ENCODE measurements at places on chromosomes 1 and 21.

DNA sequence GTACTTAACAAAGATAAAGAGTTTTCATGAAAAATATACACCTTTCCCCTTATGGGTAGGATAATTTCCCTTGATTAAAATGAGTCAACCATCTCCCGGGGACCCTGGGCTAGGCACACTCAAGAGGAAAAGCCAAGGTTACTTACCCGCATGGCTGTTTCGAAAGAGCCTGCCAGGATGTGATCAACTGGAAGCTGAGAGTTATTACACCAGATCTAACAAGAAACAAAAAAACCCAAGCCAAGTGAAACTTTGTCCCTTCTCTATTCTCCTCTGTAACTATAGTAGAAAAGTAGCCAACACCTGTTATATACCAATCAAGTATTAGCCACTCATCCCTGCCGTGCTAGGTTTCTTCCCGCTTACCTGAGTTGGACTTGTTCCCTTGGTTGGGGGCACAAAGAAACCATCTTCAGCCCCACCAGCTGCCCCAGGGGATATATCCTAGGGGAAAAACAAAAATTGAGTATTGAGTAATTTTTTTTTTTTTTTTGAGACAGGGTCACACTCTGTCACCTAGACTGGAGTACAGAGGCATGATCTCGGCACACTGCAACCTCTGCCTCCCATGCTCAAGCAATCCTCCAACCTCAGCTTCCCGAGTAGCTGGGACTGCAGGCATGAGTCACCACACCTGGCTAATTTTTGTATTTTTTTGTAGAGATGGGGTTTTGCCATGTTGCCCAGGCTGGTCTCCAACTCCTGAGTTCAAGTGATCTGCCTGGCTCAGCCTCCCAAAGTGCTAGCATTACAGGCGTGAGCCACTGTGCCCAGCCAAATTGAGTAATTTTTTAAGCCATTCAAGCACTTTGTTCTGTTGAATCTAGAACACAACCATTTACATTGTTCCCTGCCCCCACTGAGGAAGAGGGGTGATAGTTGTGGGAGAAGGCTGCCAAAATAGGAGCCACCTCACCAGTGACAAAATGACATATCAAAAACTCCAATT, 8.4 kb upstream of the PEX19 start:
- DNase-seq: no peak

- DNase-seq: peak; percentile 39
Measured at GRCh38 chr1:150268340-150268704, 494 bp downstream of the APH1A start.

- no peak for DNase-seq
Measured at GRCh38 chr1:94160811-94161210, 39.9 kb upstream of the ABCA4 start.

GRCh38 chr1:82759035-82759434, 958.3 kb downstream of the ADGRL2 start:
- DNase-seq: no peak

- DNase-seq: no peak
Measured at GRCh38 chr1:91190996-91191395, 169.2 kb upstream of the ZNF644 start.

GRCh38 chr1:1684031-1684681, 8.4 kb downstream of the SLC35E2B start:
- DNase-seq: peak; percentile 1

GRCh38 chr1:164561007-164561406, 2.0 kb downstream of the PBX1 start:
- no peak for DNase-seq

DNA sequence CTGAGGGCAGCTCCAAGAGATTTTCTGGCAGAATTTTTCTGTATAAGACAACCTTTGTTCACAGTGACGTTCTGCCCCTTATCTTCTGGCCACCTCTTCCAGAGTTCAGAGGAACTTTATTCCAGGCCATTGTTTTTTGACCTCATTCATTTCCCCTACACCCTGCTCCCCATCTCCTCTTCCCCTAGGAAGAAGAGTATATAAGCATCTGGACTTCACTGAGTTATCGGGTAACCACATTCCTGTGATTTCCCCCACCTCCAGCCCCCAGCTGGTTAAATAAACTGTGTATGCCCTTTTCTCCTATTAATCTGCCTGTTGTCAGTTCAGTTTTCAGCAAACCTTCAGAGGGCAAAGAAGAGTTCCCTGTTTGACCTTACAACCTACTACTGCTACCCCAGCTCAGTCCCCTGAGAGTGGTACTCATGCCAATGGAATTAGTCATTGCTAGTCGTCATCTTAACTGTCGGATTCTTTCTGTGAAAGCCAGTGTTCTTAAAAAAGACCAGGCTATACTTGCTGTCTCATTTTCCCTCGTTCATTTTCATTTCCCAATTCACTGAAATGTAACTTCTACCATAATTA, 14.3 kb upstream of the ALG14 start:
- no peak for DNase-seq

DNA sequence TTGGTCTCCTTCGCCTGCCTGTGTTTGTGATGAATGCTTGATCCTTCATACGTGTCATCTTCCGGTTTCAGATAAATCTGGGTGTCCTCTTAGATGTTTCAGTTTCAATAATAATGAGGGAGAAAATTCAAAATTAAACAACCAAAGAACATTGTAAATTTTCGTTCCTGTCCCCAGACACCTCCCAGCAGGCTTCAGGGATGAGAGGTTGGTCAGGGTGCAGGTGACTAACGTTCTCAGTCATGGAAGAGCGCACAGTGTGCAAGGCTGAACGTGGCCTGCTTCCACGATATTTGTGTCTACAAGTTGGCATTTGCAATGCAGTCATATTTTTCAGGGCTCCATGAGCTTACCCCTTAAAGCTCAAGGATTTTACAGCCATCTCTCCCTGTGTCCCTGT, 147.1 kb upstream of the ARHGEF16 start:
- no peak for DNase-seq

GRCh38 chr1:24155011-24155782, 12.3 kb upstream of the IL22RA1 start:
- DNase-seq: no peak

DNA sequence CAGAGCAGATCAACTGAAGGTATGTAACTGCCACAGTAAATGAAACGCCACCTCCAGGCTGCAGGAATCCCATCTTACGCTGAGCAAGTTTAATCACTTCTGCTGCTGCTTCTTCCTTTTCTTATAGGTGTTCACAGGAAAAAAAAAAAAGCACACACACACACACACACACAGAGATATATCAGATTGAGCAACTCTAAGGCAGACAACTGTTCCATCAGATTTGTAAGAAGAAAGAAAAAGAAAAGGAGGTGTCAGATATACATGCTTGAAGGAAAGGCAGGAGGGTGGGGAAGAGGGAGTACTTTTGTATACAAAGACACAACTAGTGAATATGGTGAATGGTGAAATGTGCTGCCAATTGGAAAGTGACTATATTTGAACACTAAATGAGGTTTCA, 28.6 kb downstream of the DSTYK start:
- no peak for DNase-seq

GRCh38 chr1:209641832-209642172, 10.4 kb downstream of the LAMB3 start:
- no peak for DNase-seq

DNA sequence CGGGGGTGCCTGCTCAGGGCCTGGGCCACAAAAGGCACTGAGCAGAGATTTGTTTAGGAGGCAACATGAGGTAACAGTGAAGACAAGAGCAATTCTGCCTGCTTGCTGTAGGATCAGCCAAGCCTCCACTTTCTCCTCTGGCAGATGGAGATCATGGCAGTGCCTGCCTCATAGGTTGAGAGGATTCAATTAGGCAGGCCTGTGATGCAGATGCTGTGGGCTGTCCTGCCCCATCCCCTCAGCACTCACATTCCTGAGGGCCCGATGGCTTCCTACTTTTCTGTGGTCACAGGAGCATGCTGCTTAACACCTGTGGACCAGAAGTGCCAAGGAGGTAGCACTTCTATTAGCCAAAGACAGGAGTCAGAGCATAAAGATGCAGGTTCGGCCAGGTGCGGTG, 1.2 kb upstream of the UBL4B start:
- no peak for DNase-seq

DNA sequence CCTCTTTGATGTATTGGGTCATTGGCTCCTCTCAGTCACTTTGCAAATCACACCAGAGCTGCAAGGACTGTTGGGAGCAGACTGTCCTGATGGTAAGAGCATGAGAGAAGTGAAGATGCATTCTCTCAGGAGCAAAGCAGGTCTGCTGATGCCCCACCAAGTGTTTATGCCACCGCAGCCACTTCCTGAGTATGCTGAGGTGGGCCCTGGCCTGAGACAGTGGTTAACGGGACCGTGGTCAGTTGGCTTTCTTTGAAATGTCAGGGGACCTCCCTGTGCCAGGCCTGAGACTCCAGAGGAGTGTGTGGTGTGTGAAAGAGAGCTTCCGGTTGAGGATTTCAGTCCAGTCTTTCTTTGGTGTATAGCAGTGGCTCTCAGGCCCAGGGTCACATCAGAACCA, 79.4 kb downstream of the SPATA46 start:
- no peak for DNase-seq

DNA sequence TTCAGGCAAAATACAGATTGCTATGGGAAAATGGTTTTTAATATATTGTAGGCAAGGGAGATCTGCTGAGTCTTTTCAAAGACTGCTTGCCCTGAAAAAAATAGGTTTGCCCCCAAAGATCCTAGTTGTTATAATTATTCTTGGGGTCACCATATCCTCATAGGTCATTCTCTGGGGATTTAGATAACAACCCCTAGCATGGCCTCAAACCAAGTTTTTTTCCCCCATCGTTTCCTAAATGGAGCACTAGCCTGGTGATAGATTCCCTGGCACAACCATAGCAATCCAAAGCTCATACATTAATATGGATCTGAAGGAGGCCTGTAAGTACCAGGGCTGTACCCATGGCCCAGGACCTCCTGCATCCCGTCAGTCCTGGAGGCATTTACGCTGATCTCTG, 315.2 kb downstream of the BACH1 start:
- DNase-seq: no peak

GRCh38 chr1:204171751-204172178, 5.6 kb upstream of the REN start:
- no peak for DNase-seq

- DNase-seq: no peak
Measured at GRCh38 chr1:201737352-201738060, 91.5 kb upstream of the IPO9 start.

DNA sequence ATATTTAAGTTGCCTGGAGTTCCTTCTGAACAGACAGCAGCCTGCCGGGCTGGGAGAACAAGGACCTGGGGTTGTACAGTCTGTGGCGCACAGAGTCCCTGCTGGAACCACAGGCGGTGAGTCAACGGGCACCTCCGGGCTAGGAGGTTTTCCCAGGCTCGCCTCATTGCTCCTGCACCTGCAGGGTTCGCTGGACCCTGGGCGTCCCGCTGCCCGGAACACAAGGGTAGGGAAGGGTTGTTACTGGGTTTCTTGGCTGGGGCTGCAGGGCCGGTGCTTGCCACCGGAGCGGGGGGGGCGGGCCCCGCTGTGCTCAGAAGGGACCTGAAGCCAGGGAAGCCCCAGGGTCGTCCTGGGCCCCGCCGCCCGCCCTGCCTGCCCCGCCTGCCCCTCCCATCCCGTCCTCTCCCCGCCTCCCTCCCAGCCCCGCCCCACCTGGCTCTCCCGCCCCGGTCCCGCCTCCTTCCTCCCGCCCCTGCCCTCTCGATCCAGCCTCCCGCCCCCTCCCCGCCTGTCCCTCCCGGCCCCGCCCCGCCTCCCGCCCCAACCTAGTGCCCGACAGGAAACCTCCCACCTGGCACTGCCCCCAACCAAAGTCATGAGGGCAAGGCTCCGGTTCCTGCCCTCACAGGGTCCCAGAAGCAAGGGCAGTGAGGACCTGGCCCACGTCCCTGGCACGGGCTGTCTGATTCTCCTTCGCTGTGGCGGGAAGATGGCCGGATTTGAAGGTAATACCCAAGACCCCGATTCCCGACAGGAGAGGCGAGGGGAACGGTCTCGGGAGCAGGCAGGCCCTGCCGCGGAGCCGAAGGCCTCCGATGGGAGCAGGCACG, 6.8 kb downstream of the JMJD4 start:
- peak; percentile 79 for DNase-seq

- no peak for DNase-seq
Measured at GRCh38 chr1:164667001-164667400, 108.0 kb downstream of the PBX1 start.

GRCh38 chr1:160420881-160421842, 20.8 kb downstream of the VANGL2 start:
- no peak for DNase-seq

DNA sequence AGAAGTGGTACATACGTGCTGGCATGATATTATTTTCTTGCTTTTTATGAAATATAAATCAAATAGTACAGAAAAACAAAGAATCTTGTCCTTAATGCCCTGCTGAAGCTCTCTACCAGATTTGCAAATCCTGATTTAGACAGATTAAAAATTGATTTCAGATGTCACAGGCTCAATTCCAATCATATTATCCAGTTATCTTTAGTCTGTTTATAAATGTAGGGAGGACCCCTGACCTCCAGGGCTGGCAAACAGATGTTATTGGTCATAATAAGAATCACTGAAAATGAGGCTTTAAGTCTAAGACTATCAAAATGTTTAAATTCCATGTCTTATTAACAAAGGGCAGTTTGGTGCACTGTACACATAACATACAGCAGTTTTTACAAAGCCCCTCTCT, 62.1 kb downstream of the TP53BP2 start:
- DNase-seq: no peak

DNA sequence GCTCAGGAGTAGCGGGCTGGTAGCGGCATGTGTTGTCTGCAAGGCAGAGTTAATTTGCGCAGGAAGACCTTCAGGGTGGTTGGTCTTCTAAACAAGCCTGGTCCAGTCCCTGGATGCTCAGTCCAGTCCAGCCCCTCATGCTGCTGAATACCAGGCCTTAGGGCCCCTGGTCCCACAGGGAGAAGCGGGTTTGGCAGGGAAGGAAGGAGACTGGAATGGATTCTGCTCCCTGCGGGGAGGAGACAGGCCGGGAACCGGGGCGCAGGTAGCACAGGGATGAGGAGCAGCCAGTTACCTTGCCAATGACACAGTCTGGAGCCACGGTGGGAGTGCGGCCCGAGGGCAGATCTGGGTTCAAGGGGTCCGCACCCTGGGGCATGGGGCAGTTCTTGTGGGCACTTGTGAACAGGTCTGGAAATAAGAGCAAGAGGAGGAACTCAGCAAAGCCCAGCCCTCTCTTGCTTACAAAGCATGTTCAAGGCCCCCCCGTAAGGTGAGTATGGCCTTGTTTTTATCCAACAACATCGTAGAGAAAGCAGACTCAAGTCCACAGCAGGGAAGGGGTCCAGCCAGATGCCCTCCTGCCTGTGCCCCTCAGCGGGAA, 10.1 kb downstream of the FAM131C start:
- DNase-seq: no peak

Data from GM12891 (cell line).